ENCODE measurements at places on chromosomes 4 and X.

DNA sequence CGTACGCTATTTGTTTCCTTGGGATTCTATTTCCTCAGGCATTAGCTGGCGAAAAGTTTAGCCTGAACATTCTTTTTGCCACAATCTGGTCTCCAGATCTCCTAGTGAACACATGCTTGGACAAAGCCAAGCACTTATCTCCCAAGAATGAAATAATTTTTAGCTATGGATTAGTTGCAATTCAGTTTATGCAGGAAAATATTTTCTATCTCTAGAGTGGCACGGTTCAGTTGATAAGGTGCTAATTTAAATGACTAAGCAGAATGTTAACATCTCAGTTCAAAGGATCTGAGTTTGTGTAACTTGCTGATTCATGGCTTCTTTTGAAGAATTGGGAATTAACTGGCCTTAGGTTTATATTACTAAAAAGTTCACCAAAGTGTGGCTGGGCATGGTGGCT is 58.1 kb upstream of the JADE1 start:
- no peak for DNase-seq

GRCh38 chr4:153371701-153372234 is 27.3 kb downstream of the MND1 start:
- no peak for DNase-seq

- DNase-seq = no peak
These were observed 108.3 kb downstream of the NLGN4X start for GRCh38 chrX:6120329-6120728.

DNA sequence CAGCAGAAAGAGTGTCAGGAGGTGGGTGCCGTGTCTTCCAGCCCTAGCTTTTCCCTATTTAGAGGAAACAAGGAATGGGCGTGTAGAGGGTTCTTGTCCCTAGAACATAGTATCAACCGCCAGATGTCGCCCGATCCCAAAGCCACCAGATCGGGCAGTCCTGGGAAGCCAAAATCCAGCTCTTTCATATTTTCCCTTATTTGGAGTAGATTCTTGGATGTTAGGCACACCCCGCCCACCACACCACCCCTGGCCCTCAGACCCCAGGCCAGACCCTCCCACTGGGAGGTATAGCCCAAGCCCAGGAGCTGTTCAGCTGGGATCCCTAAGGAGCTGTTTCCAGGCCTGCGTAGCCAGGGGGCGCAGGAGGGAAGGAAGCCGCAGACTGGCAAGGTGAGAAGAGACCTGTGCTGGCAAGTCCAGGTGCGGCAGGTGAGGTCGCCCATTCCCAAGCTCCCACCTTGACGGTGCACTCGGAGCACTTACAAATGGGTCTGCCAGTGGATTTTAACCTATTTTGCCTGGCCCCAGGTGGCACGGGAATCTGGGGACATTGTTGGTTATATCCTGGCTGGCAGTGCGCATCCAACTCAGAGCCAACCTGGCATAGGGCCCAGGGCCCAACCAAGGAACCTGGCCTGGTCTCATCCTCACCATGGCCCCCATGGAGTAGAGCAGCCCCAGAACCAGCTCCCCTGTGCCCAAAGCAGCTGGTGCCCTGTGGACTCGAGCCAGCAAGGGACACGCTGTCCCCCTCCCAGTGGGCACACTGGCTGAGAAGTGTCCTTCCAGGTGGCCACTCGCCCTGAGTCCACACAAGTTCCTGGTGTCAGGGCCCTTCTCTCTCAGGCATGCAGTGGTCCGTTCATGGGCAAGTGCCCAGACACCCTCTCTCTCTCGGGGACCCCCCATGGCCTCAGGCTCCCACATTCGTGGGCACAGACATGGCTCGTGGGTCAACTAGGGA is 811 bp downstream of the FLNA start:
- peak; percentile 29 for DNase-seq

DNA sequence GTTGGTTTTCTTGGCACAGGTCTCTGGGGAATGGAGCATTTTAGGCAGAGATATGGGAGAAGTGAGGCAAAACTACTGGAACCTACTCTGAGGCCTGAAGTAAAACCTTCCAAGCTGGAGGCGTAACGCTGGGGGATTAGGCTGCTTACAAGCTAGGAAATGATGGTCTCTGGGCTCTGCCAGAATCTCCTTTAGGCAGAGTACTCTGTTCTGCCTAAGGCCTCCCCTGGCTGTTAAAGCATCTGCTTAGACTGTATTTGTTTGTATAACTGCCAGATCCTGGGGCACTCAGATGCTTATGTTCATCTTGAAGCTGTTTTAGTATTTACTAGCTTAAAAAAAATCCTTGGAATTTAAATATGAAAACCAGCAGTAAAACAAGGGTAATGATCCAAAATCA is 822.2 kb downstream of the RPA4 start:
- no peak for DNase-seq

GRCh38 chr4:10949039-10949733 is 264.6 kb upstream of the CLNK start:
- no peak for DNase-seq

DNA sequence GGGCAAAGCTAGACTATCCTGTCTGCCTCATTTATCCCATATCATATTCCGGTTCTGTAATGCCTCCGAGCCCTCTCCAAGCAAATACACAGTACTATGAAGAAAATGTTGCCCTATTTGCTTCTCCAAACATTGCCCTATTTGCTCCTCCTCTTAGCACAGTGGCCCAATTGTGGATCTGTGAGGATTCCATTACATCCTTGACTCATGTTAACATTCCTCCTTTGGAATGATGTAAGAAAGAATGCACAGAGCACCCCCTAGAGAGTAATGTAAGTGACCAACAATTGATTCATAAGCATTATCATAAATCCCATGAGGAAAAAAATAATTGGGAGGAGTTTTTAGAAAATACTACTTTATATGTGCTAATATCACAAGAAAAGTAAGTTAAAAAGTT is 11.3 kb upstream of the BTC start:
- DNase-seq = no peak

GRCh38 chrX:134990801-134991481 is at the start of gene SMIM10:
SMIM10 (plus strand) TSS chrX:134990991; CDS start chrX:134991096, 105 bp downstream.
- DNase-seq = peak; percentile 17

DNA sequence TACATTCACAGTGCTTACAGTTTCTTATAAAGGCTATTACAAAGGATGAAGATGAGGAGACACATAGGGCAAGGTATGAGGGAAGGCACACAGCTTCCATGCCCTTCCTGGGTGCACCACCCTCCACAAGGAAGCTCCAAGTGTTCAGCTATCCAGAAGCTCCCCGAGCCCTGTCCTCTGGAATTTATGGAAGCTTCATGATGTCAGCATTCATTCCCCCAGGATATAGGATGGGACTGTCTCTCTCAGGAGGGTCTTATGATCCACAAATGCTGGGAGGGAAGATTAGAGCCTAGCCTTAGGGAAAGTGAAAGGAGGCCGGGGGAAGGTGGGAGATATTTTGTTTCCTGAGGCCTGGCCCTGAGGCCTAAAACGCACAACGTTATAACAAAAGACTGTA is 236.0 kb downstream of the ANK2 start:
- DNase-seq = no peak

DNA sequence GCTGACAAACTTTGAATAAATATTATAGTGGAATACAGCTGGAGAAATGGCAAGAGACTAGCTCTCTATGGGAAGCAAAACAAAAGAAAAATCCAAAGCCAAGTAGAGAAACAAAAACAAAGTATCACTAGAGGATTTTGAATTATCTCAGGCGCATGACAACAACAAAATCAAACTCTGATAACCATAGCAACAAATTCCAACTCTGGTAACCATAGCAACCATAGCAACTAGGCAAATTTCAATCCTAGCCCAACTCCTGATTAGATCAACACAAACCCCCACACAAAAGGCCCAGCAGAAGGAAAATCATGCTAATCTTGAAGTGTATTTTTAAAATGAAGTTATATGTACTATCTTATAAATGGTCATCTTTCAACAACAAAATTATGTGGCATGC is 98.4 kb upstream of the MAGEE2 start:
- DNase-seq = no peak

DNA sequence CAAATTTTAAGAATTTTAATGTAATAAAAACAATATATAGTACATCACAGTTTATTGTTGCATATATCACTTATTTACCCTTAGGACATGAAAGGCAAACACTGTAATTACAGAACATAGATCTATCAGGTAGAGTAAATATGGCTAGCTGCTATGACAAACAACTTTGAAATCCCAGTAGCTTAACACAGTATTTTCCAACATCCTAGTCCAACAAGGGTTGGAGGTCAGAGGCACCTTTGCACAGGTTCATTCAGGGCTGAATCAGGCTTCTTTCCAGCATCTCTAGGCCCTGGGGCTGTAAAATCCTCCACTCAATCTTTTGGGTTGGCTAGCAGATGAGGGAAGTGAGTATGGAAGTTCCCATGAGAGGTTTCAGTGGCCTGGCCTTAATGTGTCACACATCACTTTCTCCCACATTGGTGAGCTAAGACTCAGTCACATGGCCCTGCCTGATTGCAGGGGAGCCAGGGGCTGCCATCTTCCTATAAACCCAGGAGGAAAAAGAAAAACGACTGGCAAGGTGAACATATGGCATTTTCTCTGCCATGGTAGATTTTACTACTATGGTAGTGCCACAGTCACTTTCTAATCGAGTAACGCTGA is 32.9 kb downstream of the HERC6 start:
- no peak for DNase-seq

DNA sequence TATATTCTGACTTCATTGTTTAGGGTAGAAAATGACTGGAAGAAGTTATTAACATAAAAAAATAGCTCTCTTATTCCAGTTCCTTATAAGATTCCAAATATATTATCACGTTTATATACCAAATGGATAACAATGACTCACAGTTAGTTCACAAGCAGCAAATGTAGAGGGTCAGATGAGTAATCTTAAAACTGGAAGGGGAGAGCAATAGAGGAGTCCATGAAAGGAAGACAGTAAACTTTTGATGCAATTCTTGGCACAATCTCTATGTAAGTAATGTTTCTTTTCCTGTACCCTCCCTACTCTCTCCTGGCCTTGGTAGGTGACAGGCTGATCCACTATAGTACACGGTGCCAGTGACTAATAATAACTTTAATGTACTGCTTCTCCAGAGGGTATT is 259.0 kb upstream of the TRPC5 start:
- DNase-seq = no peak

GRCh38 chr4:121562811-121563210 is 134.0 kb downstream of the ANXA5 start:
- no peak for DNase-seq

- no peak for DNase-seq
These were observed 842.1 kb upstream of the HTR2C start for GRCh38 chrX:113741744-113742143.

- no peak for DNase-seq
These were observed 514.9 kb upstream of the LCORL start for GRCh38 chr4:18536428-18536827.

- DNase-seq = no peak
These were observed 1.1 kb downstream of the RAB39B start for GRCh38 chrX:155262970-155263754.

DNA sequence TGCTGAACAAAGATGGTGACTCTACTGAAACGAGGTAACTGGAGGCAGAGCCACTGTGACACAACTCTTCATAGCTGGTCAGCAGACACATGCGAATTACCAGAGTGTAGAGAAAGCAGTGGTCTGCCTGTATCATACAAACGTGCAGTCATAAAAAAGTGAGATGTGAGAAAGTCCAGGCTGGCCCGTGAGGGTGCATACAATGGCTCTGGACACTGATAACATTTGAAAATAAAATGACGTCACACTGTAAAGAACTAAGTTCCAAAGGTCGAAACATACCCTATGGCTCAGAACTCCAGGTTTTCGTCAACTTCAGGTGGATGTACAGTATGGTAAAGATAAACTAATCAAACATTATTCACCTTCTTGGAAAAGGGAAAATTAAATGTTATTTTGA is 95.7 kb downstream of the SHISA3 start:
- no peak for DNase-seq

- no peak for DNase-seq
These were observed 226.3 kb upstream of the LDB2 start for GRCh38 chr4:17124767-17125166.

DNA sequence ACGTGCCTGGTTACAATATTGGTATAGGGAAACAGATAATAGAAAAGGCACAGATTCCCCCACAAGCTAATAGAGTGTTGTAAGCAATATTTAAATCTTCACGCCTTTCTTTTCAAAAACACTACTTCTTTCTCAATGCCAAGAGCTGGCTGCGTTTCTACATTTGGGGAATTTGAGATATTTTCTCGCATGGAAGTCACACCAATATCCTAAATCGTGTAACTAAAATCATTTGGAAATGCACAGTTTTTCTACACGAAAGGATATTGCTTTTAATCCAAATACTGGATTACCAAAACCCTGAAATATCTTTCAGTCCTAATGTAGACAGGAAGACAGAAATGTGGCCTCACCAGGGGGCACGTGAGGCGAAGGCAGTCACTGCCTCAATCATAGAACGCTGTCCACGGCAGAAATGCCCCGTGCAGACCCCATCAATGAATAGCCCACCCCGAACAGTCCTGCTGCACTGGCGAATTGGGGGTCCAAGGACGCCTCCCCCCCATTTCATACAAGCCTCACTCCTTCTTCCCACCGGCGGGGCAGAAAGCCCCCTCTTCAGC is 106.6 kb downstream of the NSUN7 start:
- no peak for DNase-seq

GRCh38 chr4:139083607-139083955 is 68.0 kb downstream of the NOCT start:
- DNase-seq = peak; percentile 50

GRCh38 chr4:84962102-84962501 is 4.4 kb downstream of the WDFY3 start:
- DNase-seq = no peak

- no peak for DNase-seq
These were observed 4.0 kb downstream of the GRIA3 start for GRCh38 chrX:123188081-123188480.

- no peak for DNase-seq
These were observed 35.2 kb downstream of the DTHD1 start for GRCh38 chr4:36316607-36317006.

- DNase-seq = no peak
These were observed 5.4 kb downstream of the SCARB2 start for GRCh38 chr4:76208005-76208765.

DNA sequence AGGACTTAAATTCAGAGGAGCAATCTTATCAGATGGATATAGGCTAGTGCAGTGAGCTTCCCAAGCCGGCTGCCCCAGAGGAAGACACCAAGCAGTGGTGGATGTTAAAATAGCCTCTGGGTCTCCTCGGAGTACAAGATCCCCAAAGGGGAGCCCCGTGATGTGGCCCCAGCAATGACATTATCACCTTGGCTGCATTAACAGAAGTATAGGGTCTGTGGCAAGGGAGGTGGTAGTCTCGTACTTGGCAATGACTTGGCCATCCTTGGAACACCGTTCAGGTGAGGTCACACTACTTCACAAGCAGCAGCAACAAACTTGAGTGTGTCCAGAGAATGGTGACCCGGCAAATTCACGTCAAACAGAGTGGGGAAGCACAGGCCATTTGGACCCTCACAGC is 67.8 kb downstream of the PSAPL1 start:
- DNase-seq = no peak

DNA sequence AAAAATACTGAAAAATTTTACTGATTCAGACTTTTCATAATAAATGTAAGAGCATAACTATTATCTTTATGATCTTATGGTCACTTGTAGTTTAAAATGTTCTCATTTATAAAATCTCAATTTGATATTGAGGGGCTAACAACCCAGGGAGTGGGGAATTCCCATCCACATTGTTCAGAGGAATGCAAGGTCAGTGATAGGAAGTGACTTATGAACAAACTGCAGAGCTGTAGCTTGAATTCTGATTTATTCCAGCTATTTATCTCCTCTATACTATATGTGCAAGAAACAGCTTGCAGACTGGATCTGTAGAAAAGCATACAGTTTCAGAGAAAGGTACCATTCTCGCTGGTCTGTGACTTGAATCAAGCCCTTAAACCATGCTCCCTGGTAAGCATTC is 61.6 kb downstream of the SEC24D start:
- no peak for DNase-seq

- DNase-seq = no peak
These were observed 169.4 kb downstream of the SLIT2 start for GRCh38 chr4:20420916-20421602.
